ENCODE measurements at places on chromosomes 5 and 9. TPM values are rescaled to one million over a fixed set of nuclear protein-coding genes. Genes with fewer than 3 reads are reported as not detected.

Gene PCDHA9
- total RNA-seq = not detected

DNA sequence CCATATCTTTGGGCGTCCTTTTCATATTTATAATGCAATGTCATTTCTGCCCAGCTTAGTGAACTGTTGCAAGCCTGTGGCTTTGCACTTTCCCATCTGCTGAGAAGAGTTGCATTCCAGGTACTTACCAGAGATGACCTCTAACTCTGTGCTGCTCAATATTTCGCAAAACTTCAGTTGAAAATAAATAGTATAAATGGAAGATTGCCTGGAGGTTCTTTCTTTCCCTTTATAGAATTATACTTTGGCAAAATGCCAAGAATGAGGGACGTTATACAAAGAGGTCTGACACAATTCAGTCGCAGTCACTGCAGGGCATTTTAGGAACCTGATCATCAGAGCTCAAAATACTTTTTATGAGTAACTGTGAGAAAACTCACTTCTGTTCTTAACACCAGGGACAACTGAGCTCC, 18.9 kb upstream of the VLDLR start:
- no peaks in the 10 kb centered on the region for H3K36me3 ChIP-seq
- DNase-seq = no peak
- H3K4me1 ChIP-seq = no peaks in the 10 kb centered on the region
- H3K27ac ChIP-seq = no peak overlapping the region

DNA sequence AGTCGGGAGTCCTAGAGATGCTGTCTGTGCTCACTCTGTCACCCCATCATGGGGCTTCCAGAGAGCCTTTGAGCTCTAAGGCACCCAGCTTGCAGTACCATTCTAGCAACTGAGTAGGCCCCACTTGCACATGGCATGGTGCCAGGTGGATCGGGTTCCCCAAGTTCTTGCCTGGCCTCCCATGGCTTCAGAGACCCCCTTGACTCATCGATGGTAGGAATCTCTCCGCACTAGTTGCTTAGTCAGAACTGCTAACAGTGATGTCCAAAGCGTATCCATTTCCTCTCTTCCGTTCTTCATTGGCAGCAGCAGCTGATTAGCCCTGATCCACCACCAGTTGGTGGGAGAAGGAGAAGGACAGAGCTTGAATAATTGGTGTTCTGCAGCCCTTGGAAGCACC, 70.3 kb upstream of the RARS1 start:
- no peak overlapping the region for H3K27ac ChIP-seq
- H3K4me3 ChIP-seq = no peak overlapping the region
- H3K4me1 ChIP-seq = no peaks in the 10 kb centered on the region

GRCh38 chr9:137070906-137071275, 534 bp upstream of the SAPCD2 start:
- H3K4me1 ChIP-seq = peaks cover 14% of the 10 kb centered on the region
- no peaks in the 10 kb centered on the region for H3K36me3 ChIP-seq
- H3K27ac ChIP-seq = peak overlapping the region; percentile 65

- no peaks in the 10 kb centered on the region for H3K27me3 ChIP-seq
- H3K36me3 ChIP-seq = no peaks in the 10 kb centered on the region
- H3K4me1 ChIP-seq = no peaks in the 10 kb centered on the region
- H3K27ac ChIP-seq = no peak overlapping the region
- no peak overlapping the region for H3K4me3 ChIP-seq
Observed at GRCh38 chr9:120689860-120690259, 24.4 kb downstream of the MEGF9 start.

Gene CDH9
- total RNA-seq = not detected

DNA sequence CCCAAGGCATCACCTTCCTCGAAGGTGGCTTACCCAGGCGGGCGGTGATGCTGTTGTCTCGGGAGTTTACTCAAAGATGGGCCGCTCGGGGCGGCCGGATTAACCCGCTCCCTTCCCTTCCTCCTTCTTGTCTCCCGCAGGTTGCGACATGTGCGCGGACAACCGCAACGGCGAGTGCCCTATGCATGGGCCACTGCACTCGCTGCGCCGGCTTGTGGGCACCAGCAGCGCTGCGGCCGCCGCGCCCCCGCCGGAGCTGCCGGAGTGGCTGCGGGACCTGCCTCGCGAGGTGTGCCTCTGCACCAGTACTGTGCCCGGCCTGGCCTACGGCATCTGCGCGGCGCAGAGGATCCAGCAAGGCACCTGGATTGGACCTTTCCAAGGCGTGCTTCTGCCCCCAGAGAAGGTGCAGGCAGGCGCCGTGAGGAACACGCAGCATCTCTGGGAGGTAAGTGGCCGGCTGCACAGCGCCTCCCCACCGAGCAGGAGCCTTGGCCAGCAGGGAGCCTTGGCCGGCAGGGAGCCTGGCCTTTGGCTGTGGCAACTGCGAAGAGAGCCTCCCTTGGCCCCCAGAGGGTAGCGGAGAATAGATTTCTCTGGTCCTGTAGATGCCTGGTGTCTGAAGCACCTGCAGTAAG, 10.6 kb downstream of the PRDM6 start:
- H3K27me3 ChIP-seq = no peaks in the 10 kb centered on the region
- DNase-seq = no peak
- no peaks in the 10 kb centered on the region for H3K4me1 ChIP-seq
- no peak overlapping the region for H3K27ac ChIP-seq
- H3K36me3 ChIP-seq = no peaks in the 10 kb centered on the region

Gene CAMSAP1
- 30.4 TPM for total RNA-seq
